DMS79 (cell line): ENCODE measurements at places on chromosomes 12 and 14.

GRCh38 chr14:52014601-52015267 is 25.4 kb downstream of the RTRAF start:
- DNase-seq, result no peak

DNA sequence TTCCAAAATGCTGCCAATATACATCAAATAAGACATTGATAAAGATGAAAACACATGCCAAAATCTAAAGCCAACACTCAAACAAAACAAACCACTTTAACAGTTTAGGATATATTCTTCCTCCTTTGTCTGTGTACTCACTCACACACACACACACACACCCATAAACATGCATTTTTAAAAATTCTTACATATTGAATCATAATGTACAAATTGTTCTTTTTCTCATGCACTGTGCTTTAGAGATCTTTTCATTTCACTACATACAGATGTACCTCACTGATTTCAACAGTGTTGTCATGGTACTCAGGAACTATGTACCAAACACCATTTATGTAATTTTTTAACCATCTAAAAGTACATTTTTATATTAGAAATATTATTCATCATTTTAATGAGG is 9.5 kb upstream of the RERG start:
- DNase-seq, result no peak

GRCh38 chr14:23307146-23307530 is 505 bp downstream of the BCL2L2 start:
- no peak for DNase-seq

DNA sequence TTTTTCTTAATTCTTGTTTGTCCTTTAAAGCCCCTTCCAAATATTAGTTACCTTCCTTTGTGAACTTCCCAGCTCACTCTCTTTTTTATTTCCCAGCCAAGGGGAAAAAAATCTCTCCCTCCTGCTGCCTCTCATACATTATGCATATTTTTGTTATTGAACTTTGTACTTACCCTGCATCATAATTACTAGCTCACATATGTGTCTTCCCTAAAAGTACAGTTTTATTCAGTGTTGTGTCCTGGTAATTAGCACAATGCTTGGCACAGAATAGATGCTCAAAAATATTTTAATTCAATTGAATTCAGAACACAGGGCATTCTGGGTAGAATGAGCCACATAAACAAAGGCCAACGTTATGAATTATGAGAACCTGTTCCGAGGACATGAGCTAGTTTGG is 91.9 kb downstream of the SCN8A start:
- DNase-seq, result no peak

DNA sequence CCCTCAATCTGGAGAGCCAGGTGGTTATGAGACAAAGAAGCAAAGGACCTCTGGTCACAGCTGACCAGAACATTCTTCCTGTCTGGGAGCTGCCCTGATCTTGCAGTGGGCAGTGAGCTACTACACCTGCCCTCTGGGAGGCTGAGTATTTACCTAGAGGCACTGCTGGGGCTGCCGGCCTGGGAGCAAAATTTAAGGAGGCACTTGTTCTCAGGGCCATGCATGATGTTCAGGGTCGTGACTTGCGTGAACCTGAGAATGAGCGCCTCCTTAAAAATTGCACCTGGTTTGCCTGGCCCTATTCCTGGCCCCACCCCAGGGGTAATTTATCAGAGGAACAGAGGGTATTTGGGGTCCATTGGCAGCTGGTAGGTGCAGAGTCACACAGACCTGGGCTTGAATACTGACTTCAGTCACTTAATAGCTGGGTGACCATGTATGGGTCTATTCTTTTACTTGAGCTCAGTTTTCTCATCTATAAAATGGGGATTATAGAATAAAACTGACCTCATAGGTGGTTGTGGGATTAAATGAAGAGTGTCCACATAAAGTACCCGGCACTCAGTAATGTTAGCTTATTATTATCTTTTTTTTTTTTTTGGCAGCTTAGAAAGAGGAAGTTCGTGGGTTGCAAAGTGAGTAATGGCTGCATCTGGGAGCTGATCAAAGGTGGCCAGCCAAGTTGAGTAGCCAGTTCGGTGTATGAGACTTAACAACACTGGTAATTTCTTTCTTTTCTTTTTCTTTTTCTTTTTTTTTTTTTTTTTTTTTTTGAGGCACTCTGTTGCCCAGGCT is 107.4 kb upstream of the MED13L start:
- peak; percentile 11 for DNase-seq

DNA sequence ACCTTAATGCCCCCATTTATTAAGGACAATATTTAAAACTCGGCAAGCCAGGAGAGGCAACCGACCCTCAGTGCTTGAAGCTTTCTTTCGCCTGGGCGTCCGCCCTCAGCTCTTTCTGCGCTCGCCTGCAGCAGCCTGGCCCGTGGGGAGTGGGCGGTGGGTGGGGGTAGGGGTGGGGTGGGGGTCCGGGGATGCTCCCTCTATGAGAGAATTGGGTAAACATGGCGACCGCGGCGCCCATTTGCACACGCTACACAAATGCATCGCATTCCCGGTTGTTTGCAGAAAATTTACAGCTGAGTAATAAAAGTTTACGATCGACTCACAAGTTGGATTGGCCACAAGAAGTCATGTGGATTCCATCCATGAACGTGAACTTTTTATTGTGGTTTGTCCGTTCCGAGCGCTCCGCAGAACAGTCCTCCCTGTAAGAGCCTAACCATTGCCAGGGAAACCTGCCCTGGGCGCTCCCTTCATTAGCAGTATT is 7.7 kb downstream of the HOXC8 start:
- peak; percentile 57 for DNase-seq

- peak; percentile 9 for DNase-seq
Observed at GRCh38 chr14:78902010-78902623, 731.9 kb downstream of the NRXN3 start.

DNA sequence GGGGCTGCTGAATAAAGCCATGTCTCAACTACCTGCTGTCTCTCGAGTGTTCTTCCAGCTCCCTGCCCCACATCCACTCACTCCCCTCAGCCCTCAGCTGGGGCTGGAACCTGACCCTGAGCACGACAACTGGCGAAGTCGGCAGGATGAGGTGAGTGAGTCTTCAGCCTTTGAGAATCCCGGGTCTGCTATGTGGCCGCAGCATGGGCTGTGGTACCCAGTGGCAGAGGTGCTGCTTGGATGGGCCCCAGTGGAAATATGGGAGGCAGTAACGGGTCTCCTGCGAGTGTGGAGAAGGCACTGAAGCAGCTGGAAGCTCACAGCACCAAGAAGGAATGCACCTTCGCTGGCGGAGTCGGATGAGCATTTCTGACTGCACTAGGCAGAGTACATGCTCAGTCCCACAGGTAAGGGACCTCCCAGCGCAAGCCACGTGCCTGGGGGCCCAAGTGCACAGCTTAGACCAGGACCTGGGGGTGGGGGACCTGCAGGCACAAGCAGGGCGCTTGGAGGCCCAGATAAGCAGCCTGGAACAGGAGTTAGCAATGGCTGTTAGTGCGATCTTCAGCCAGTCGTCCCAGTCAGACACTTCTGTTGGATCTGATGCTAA is 95.5 kb upstream of the TMPO start:
- DNase-seq, result no peak

DNA sequence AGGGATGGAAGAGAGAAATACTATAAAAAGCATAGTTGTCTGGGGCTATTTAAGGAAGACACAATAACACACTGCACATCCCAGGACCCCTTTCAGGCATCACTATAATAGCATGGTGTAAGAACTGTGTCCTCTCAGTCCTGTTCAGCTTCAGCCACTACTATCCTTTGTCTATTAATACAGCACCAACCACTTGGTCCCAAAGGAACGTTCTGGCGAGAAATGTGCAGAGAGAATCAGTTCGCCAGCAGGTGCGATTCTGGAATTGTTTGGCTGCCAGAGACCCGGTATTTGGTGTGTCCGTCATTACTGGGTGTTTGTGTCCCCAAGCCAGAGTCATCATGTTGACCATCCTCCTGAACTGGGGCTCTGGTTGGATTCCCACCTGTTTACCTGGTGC is 52.7 kb downstream of the BICD1 start:
- no peak for DNase-seq

- no peak for DNase-seq
Observed at GRCh38 chr12:64621257-64621942, 11.1 kb downstream of the RASSF3 start.

- peak; percentile 97 for DNase-seq
Observed at GRCh38 chr12:49233842-49234526, 30.9 kb upstream of the TUBA1C start.

GRCh38 chr12:76628745-76629144 is 69.2 kb upstream of the OSBPL8 start:
- no peak for DNase-seq

- no peak for DNase-seq
Observed at GRCh38 chr12:65624554-65625086, 199.7 kb upstream of the HMGA2 start.

DNA sequence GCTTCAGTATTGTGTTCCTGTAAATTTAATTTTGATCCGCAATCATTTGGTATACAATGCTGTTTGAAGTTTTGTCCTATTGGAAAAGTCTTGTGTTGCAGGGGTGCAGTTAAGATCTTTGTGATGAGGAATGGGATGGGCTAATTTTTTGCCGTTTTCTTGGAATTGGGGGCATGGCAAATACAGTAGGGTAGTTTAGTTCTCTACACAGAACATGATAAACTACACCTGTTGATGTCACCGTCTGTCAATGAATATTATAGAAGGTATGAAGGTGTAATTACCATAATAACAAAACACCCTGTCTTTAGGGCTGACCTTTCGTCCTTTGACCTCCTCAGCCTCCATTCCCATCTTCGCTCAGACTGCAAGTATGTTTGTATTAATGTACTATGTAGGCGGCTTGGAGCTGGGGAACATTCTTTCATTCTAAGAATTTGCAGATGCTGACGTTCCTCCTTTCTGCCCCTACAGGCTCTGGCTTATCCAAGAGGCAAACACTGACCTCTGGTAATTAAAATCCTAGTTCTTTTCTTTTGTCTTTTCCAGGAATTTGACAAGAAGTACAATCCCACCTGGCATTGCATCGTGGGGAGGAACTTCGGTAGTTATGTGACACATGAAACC is 1.7 kb downstream of the DYNLL1 start:
- no peak for DNase-seq

DNA sequence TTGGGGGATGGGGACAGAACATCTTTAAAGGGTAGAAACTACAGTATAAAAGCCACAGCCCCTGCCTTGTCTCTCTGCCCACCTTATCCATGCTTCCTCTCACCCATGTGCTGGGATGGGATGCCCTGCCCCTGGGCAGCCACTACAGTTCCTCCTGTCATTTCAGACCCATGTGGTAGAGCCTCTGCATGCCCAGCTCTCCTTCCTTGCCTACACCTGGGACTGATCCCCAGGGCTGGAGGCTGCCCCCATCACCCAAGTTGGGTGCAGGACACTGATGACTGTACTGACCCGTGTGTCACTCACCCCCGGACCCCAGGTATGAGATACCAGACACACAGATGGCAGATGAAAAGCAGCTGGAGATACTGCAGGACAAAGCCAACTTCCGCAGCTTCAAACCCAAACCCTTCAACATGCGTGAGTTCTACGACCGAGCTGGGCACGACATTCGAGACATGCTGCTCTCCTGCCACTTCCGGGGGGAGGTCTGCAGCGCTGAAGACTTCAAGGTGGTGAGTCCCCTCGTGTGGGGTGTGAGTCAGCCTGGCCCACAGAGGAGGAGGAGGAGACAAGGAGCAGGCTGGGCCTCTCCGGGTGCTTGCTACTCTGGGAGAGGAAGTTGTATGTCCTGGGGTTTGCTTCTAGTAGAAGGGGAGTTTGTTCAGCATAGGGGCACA is 2.2 kb downstream of the ASIC1 start:
- no peak for DNase-seq

DNA sequence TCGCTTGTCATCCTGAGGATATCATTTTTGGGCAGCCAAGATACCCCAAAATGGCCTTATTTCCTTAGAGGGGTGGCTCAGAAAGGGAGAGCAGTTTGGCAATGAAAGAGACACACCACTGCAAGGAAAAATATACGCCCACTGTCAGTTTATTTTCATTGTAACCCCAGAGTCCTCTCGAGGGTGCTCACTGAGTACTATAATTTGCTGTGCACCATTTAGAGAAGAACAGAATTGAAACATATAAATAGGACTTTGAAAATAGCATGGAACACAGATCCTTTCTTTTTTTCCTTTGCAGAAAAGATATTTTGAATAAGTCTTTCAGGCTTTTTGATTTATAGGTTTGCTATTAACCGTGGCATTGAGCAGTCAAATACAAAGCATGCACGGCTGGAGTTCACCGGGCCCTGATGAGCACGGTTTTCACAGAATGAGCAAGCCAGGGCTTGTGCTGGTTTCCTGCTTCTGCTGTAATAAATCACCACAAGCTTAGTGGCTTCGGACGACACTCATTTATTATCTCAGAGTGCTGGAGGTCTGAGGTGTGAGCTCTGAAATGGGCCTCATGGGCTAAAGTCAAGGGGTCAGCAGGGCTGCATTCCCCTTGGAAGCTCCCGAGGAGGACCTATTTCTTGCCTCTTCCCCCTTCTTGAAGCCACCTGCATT is 152.3 kb downstream of the ZNF664 start:
- no peak for DNase-seq

- peak; percentile 49 for DNase-seq
Observed at GRCh38 chr14:73591690-73592449, at the start of gene ACOT4. ACOT4 (plus strand) TSS chr14:73591873; CDS start chr14:73591960, 87 bp downstream.

DNA sequence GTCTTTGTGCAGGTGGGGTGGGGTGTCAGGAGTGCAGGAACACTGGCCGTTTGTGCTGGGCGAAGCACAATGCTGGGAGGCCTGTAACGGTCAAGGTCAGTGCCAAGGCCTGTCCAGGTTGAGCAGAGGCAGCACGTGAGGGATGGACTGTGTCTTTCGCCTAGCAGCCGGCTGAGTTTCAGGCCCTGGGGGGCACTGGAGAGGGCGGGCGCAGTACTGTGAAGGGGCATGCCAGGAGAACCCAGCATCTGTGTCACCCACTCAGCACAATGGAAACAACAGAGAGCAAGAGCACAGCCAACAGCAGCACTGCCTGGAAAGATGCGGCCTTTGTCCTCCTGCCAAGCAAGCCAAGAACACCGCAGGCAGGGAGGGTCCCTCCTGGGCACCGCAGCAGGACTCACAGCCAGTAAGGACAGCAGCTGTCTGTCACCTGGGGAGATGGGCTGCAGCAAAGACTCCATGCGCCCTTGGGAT is 25.2 kb downstream of the SLC25A47 start:
- DNase-seq, result no peak

DNA sequence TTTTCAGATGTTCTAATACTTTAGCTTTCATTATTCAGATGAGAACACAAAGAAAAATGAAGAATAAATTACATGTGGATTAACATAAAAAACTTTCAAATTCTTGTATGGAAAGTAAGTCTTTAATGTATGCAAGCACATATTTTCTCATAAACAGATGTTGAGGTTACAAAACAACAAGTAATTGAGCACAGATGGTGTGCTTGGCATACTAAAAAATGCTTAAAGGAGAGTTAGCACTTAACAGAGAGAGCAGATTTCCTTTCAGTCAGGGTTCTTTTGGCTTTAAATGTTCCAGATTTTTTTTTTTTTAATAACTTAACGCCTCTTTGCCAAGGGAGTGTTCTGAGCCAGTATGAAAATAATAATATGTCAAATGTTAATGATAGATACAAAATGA is 96.0 kb downstream of the RASSF9 start:
- DNase-seq, result no peak

DNA sequence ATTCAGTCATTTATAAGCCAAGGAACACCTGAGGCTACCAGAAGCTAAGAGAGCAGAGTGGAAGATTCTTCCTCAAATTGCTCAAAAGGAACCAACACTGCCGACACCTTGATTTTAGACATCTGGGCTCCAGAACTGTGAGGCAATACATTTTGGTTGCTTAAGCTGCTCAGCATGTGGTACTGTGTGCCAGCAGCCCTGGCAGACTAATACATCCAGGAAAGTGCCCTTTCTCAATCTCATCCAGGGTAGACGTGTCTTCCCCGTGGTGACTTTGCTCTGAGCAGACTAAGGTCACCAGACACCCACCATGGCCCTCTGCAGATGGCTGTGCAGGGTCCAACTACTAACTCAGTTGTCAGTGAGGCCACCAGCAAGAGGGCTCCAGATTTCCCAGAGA is 122.8 kb downstream of the VRK1 start:
- no peak for DNase-seq
